Bronchus fibroblast of lung (primary cell): ENCODE measurements at places on chromosomes 7 and 10. TPM values are rescaled to one million over a fixed set of nuclear protein-coding genes. Genes with fewer than 3 reads are reported as not detected.

The CALCR gene
- total RNA-seq: not detected in 2 replicates

The ABCB1 gene
- total RNA-seq: not detected in 2 replicates

The SERPINE1 gene
- 1,155 and 1,164 TPM in 2 replicates for total RNA-seq

The CPA4 gene
- 26.7 and 28.1 TPM in 2 replicates for total RNA-seq

The SLC26A5 gene
- not detected in 2 replicates for total RNA-seq

The ITIH5 gene
- total RNA-seq: 0.15 and 0.67 TPM in 2 replicates

The SRI gene
- total RNA-seq: 95.7 and 104 TPM in 2 replicates

The PHKG1 gene
- total RNA-seq: 0.34 TPM in 1 of 2 replicates, not detected in the other

The ST7 gene
- total RNA-seq: 12.5 and 14.0 TPM in 2 replicates

The FHIP2A gene
- 7.0 and 7.9 TPM in 2 replicates for total RNA-seq

The CLDN3 gene
- total RNA-seq: not detected in 2 replicates

The PPP1R17 gene
- total RNA-seq: not detected in 2 replicates

The ARHGEF35 gene
- total RNA-seq: 0.84 and 0.89 TPM in 2 replicates
